ENCODE measurements at places on chromosomes 7 and 10.

- no peak for DNase-seq
Observed at GRCh38 chr7:78179211-78179610, 380.6 kb downstream of the PHTF2 start.

- no peak for DNase-seq
Observed at GRCh38 chr10:97081621-97082235, 104.0 kb downstream of the SLIT1 start.

GRCh38 chr10:77428691-77429395 is 208.8 kb downstream of the KCNMA1 start:
- no peak for DNase-seq

DNA sequence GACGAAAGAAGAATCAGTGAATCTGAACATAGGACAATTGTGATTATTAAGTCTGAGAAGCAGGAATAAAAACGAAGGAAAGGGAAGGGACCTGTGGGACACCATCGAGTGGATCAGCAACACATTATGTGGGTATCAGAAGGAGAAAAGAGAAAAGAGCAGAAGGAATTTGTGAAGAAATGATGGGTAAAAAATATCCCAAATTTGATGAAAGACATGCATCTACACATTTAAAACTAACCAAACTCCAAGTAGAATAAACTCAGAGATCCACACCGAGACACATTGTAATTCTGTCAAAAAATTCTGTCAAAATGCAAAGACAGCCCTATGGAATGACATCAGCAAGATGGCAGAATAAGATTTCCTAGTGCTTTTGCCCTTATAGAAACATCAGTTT is 171.1 kb downstream of the ITGB1 start:
- DNase-seq: no peak

- DNase-seq: no peak
Observed at GRCh38 chr7:101237206-101238067, at the start of gene CLDN15. TSS of gene CLDN15 (minus strand) at chr7:101237802. CDS start at chr7:101237581, 221 bp downstream.

GRCh38 chr10:72316748-72317435 is 37.8 kb downstream of the DNAJB12 start:
- DNase-seq: no peak

GRCh38 chr7:139075871-139076686 is 33.4 kb downstream of the ZC3HAV1 start:
- no peak for DNase-seq

DNA sequence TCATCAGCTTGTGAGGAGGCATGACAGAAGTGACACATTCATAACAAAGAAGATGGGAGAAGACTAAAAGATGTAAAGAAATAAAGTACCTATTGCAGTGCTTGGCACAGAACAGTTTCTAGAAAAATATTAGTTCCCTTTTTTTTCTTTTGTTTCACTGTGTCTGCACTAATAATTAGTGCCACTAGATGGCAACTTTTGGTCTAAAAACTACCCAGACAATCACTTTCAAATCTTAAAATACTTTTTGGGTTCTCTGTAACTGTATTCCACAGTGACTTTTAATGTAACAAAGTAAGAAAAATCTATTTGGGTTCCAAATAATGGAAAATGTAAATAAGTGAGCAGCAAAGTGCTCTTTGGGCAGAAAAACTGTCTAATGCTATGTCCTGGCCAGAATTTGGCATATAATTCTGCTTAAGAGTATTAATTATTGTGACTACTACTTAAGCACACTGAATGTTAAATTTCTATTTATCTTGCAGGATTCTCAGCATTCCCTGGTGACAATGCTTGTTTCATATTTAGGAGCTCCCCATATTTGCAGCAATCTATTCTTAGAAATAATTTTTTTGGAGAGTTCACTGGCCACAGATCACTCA is 134.8 kb upstream of the KIF5B start:
- DNase-seq: peak; percentile 55

DNA sequence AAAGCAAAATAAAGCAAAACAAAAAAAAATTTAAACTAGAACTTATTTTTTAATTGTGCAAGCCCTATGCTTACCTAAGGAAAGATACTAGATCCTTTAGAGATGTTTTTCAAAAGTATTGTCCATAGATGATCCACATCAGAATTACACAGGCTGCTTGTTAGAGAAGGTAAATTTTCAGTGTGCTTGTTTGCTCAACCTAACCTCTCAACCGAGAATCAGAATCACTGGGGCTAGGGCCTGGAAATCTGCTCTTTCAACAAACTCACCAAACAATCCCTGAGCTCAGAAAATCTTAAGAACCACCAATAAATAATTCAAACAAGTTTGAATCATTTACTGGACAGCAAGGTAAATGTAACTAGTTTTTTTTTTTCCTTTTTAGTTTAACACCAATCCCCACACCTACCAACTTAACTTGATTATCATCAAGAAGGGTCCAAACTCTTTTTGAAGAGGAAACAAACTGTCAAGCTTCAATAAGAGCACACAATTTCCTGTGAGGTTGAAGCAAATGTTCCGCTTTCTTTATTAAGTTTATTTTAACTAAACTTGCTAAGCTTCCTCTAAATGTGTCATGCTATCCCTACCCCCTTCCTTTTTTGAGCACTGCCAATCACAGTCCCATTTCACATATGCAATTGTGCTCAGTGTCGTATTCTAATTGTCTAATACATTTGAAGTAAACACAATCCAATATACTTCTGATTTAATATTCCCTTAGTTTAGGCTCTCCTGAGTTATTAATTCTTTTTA is 7.4 kb upstream of the TSPAN33 start:
- no peak for DNase-seq

DNA sequence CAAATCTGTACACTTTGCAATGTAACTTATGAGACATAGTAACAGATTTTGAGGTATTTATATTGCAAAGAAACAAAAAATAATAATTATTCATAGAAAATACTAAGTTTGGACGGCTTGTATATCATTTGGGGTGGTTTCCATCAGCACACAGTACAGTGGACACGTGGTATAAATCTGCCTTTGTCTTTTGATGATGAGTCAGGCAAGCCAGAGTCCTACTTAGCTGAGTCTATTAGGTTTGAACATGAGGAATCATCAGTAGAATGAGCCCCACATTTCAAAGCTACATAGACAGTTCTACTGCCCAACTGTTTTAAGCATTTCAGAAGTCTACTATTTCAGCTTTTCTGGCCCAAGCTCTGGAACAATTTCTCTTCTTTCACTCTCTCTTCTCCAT is 803.2 kb downstream of the PHTF2 start:
- DNase-seq: no peak

DNA sequence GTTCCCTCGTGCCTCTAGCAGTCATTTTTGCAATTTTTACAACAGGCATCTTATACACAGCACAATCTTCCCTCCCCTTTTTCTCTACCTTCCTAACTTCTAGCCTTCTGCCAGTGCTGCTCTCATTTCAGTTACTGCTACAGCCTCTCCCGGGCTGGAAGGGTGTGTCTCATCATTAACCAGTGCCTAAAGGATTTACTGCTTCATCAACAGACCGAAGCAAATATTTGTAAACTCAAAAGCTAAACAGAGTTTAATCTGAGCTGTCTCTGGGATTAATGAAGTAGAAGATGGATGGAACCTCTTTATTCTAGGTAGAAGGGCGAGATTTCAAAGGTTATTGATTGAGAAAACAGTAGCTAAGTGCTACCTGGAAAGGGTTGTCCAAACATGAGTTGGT is 94.3 kb downstream of the PRPF18 start:
- no peak for DNase-seq

- DNase-seq: no peak
Observed at GRCh38 chr7:27603813-27604212, 58.9 kb downstream of the HIBADH start.

GRCh38 chr10:74282151-74282847 is 131.3 kb downstream of the ADK start:
- no peak for DNase-seq

- no peak for DNase-seq
Observed at GRCh38 chr10:65808687-65809333, 1117.0 kb upstream of the LRRTM3 start.

DNA sequence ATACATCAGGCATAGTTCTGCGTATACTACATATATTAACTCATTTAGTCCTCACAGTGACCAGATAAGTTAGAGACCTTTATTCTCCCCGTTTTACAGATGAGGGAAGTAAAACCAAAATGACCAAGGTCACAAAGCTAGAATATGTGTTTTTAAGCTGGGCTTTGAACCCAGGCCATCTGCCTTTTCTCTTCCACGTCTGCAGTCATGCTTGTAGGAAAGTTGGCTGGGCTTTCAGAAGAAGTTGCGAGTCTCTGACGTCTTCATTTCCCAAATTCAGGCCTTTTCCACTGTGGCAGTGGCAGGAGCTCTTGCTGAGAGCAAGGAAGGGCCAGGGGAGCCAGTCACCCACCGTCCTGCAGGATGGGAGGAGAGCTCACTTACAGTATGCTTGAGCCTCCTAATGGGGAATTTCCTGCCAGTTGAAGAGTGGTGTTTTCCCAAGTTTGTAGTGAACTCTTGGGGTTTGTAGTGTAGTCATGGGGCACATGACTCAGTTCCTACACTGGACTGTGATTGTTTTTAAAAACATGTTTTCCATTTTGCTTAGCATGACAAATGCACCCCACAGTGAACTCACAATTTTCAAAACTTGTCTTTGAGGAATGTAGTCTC is 34.2 kb downstream of the CYP17A1 start:
- DNase-seq: no peak

DNA sequence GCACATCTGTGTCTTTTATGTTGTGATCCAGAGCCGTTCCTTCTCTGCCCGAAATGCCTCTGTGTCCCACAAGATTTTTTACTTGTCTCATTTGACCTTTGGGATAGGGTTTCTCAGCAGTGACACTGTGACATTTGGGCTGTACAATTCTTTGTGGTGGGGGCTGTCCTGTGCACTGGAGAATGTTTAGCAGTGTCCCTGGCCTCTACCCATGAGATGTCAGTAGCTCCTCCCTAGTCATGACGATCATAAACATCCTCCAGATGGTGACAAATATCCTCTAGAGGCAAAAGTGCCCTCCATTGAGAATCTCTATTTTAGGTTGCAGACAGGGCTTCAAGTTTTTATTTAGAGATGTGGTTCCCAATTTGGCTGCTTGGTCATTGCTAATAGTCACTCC is 91.3 kb downstream of the PPP1R17 start:
- DNase-seq: no peak

DNA sequence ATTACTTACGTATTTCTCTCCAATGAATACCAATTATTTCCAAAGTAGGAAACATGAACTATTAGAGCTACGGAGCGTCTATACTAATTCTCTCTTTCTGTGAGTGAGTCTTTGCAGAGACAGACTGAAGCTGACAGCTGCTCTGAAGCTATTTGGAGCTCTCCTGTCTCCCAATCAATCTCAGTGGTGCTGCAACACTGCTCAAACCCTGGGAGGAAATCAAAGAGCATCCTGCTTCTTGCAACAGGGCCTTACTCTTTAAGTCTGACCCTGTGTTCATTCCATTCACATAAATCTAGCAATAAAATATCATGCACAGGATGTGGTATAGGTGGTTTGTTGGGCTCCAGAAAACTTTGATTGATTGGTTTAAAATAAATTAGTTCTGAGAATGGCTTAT is 685.7 kb upstream of the IGFBP3 start:
- DNase-seq: no peak

DNA sequence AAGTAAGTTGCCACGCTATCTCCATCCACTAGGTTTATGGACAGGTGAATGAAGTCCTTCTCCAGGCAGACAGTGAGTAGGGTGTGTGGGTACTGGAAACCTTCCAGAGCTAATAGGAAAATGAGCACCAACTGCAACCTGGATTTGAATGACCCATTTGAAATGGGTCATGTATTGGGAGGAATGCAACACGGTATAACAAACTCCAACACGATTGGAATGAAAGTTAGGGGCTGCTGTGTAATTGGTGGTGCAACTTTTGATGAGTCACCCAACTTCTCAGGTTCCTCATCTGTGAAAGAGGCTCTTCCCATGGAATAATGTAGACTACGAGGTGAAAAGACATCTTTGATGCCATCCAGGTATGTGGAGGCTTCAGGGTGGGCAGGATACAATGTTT is 241.4 kb upstream of the PODXL start:
- DNase-seq: no peak

GRCh38 chr7:130208516-130208915 is 856 bp downstream of the SSMEM1 start:
- DNase-seq: no peak

- DNase-seq: no peak
Observed at GRCh38 chr7:98091061-98091460, 15.6 kb upstream of the LMTK2 start.

GRCh38 chr7:23680414-23681405 is 711 bp downstream of the FAM221A start:
- peak; percentile 53 for DNase-seq

GRCh38 chr7:12609561-12609960 is 39.0 kb downstream of the SCIN start:
- no peak for DNase-seq

- DNase-seq: no peak
Observed at GRCh38 chr10:59085711-59086502, 90.5 kb upstream of the PHYHIPL start.

DNA sequence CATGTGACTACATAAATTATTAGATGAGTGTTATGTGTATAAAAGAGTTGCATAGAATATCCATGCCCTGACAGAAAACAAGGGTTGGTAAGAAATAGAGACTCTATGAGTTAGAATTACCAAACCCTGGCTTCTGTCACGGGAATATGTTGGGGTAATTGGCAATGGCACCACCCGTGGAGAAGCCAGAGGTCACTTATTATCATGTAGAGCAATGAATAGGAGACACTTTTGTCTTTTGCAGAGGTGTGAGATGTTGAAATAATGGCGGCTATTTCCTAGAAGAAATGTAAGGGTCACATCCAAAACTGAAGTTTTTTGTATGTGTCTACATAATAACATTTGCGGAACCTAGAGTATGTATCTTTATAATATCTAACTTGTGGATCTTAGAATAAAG is 35.3 kb downstream of the ABCB5 start:
- no peak for DNase-seq

DNA sequence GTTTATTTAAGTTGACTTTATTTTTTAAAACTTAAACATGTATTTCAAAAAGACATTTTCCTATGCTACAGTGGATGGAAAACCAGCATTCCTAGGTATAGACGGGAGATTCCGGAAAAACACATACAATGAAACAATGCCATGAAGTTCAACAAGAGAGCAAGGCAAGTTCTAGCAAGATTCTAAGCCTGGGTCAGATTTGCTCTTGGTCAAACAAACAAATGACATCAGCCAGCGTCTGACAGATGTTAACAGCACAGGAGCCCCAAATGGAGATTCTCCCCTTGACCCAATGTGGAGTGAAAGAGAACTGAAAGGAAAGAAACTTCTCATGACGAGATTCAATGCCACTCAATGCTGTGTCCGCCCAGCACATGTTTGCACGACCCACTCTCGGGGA is 149.9 kb downstream of the NEURL1 start:
- no peak for DNase-seq

DNA sequence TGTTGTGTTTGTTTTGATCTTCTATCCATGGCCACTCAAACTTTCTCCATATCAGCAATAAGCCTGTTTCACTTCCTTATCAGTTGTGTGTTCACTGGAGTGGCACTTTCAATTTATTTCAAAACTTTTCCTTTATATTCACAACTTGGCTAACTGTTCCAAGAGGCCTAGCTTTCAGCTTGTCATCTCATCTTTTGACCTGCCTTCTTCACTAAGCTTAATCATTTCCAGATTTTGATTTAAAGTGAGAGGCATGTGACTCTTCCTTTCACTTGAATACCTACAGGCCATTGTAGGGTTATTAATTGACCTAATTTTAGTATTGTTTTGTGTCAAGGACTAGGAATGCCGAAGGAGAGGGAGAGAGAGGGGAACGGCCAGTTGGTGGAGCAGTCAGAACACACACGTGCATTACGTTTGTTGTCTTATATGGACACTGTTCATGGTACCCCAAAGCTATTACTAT is 5.5 kb upstream of the GNAT3 start:
- no peak for DNase-seq
